ENCODE measurements at places on chromosomes 1 and 21.

DNA sequence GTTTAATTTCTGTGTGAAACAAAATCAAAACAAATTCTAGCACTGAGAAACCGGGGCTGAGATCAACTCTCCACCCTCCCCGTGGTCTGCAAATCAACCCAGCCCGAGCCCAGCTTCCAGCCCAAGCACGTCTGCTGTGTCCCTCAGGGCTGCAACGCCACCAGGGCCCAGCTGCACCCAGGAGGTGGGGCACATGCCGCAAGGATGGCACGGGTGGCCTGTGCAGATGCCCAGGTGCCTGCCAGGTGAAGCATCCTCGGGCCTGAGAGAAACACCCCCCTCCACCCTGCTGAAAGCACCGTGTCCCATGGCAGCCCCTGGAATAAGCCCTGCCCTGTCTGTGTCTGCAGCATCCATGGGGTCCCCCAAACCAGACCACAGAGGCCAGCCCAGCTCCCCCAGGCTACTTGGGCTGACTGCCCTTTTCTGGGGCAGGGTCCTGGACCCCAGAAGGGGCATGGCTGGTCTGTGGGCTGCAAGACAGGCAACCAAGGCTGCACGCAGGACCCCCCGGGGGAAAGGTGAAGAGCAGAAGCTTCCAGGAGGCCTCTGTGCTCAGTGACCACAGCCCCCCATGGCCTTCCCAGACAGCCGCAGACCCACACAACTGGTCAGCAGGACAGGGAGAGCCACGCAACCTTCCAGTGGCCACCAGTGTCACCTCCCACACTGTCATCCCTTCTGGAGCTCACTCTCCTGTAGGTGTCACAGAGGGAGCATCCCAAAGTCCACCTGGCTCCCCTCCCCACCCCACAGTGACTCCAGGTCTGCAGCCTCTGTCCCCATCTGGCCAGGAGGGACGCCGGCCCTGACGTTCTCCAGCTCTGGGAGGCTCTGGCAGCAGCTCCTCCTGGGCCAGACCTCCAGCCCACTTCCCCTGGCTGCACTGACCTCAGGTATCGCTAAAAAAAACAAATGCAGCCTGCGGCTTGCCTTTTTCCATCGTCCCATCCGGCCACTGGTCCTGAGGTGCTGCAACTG lies 7.7 kb downstream of the WNT9A start:
- peak; percentile 14 for DNase-seq

- no peak for DNase-seq
Measured at GRCh38 chr1:211247921-211248320, 11.2 kb upstream of the RCOR3 start.

GRCh38 chr1:21077085-21077484 lies 99.6 kb downstream of the EIF4G3 start:
- peak; percentile 22 for DNase-seq

GRCh38 chr1:238252033-238252802 lies 361.5 kb upstream of the ZP4 start:
- DNase-seq: no peak

GRCh38 chr1:190140644-190141043 lies 337.0 kb downstream of the BRINP3 start:
- no peak for DNase-seq

GRCh38 chr1:184684285-184685074 lies 70.2 kb downstream of the EDEM3 start:
- no peak for DNase-seq

All from CD4-positive, alpha-beta T cell treated with Interleukin-15 for 1 hour (primary cell).